ENCODE measurements at places on chromosomes 7 and 10.

GRCh38 chr7:82676777-82677463 is 233.3 kb upstream of the CACNA2D1 start:
- DNase-seq: no peak

- no peak for DNase-seq
These were observed 3.1 kb downstream of the SAR1A start for GRCh38 chr10:70167246-70167645.

- no peak for DNase-seq
These were observed 89.7 kb upstream of the STEAP4 start for GRCh38 chr7:88396295-88396947.

DNA sequence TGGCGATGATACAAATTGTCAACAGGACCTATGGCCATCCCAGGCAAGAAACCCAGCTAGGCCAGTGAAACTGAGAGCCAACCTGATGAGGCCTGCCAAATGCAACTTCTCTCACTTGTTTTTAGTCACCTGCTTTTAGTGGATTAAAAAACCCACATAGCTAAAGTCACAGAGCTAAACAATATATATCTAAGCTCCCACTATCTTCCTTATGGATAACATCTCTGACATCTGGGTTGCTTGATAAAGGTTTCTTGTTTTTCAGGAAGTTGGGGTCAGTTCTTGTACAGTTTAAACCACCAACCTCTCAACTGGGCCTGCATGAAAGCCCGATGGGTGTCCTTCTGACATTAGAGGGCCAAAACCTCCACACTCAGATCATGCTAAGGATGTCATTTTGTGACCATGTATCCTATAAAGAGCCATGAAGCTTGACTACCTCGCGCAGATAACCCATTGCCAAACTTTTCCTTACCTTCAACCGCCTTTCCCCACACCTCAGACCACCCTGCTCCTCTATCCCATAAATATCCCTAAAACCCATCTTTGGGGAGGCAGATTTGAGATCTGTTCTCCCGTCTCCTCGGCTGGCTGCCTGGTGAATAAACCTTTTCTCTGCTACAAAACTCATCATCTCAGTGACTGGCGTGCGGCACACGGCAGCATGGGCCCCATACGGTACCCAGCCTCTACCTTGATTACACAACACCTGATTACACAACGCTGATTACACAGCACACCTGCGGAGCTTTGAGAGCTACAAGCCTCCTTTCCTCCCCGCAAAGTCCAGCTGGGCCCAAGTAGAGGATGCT is 797 bp upstream of the STMP1 start:
- DNase-seq: no peak

DNA sequence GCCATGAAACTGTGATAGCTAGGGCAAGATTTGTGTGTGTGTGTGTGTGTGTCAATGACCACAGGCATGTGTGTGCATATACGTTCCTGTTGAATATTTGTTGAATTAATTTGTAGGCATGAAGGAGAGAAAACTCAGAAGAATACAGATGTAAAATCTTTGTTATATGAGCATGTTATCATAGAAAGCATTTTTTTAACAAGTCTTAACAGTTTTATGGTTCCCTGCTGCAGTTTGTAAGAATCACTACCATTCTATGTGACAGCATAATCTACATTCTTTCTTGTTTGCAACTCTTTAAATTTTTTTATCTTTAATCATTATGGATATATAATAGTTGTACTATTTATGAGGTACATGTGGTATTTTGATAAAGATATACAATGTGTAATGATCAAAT is 130.3 kb downstream of the CD36 start:
- DNase-seq: no peak

DNA sequence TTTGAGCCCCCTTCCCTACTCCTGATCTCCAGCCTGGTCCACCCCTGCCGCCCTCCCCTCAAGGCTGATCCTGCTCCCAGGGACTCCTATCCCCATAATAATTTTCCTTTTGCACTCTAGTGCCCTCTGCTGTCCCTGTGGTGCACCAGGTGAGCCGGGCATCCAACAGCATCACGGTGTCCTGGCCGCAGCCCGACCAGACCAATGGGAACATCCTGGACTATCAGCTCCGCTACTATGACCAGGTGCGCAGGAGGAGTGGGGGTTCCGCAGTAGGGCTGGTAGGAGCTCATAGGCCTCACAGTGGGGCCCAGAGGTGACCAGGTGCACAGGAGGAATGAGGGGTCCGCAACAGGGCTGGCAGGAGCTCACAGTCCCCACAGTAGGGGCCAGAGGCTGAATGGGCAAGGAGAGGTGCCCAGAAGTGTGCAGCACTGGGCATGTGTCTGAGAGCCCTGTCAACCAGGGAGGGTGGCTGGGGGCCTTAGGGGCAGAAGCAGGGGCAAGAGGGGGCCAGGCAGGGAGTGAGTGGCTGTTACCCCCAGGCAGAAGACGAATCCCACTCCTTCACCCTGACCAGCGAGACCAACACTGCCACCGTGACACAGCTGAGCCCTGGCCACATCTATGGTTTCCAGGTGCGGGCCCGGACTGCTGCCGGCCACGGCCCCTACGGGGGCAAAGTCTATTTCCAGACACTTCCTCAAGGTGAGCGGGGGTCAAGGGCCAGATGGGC is 11.7 kb downstream of the EPHB6 start:
- no peak for DNase-seq

GRCh38 chr10:4675808-4676207 is 150.2 kb upstream of the AKR1E2 start:
- DNase-seq: no peak

GRCh38 chr7:157499835-157500153 is 163.0 kb downstream of the DNAJB6 start:
- DNase-seq: no peak

- no peak for DNase-seq
These were observed 742 bp downstream of the LMBR1 start for GRCh38 chr7:156892081-156892800.

DNA sequence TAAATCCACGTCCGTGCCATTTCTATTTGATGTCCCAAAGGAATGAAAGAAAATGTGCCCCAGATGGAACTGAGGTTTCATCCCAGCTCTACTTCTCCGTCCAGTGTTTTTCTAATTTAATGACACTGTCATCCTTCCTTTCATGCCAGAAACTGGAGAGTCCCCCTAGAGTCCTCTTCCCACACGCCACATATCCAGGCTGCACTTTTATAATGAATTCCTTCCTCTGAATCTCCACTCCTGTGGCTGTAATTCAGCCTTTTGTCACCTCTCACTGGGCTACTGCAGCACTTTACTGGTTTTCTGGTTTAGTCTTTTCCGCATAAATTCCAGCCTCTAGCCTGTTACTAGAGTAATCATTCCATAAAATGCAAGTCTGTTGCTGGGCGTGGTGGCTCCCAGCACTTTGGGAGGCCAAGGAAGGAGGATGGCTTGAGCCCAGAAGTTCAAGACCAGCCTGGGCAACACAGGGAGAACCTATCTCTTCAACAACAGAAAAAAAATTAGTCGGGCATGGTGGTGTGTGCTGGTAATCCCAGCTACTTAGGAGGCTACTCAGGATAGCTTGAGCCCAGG is 142.6 kb upstream of the RHEB start:
- no peak for DNase-seq

- no peak for DNase-seq
These were observed 258.1 kb downstream of the TWIST1 start for GRCh38 chr7:18859318-18859717.

GRCh38 chr10:5685764-5686240 is 1.2 kb downstream of the TASOR2 start:
- no peak for DNase-seq

DNA sequence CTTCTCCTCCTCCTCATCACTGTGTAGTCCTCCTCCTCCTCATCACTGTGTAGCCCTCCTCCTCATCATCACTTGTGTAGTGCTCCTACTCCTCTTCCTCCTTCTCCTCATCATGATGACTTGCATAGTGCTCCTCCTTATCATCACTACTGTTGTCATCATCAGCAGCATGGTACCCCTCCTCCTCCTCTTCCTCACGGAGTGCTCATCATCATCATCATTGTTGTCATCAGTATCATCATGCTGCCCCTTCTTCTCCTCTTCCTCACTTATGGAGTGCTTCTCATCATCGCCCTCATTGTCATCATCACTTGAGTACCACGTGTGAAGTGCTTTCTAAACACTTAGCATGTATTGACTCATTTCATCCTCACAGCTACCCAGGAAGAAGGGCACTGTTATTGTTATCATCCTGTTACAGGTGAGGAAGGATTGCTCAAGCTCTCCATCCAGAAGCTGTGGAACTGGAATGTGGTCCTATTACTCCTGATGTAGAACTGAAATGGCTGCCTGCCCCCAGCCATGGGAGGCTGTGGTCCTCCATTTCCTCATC is 122.8 kb upstream of the SHH start:
- DNase-seq: no peak

DNA sequence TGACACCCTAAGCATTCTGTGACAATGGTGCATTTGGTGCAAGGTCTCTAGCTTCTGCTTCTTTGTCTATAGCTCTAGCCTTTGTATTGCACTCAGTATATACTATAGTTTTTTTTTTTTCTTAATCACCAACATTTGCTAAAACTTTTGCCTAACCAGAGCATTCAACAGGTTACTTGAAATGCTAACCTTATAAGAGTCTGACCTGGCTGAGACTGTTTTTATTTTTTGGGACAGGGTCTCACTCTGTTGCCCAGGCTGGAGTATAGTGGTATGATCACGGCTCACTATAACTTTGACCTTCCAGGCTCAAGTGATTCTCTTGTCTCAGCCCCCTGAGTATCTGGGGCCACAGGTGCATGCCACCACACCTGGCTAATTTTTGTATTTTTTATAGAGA is 92.4 kb downstream of the ZNF365 start:
- DNase-seq: no peak

- no peak for DNase-seq
These were observed 89.8 kb upstream of the HPS1 start for GRCh38 chr10:98536551-98536950.

DNA sequence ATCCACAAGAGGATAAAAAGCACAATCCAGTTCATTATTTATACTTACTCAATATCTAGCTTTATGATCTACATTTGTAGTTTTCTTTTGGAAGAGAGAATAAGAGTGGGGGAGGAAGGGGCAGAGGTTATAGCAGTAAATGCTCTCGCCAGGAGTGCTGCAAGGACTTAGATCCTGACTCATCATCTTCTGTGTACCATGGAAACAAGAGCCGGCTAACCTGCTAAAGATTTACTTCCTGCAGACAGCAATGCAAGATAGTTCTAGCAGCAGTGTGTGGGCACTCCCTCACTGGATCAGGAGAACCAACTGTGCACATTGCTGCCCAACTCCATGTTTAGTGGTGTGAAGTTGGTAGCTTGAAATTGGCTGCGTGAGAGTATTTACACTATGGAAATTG is 47.7 kb upstream of the TRIL start:
- no peak for DNase-seq

DNA sequence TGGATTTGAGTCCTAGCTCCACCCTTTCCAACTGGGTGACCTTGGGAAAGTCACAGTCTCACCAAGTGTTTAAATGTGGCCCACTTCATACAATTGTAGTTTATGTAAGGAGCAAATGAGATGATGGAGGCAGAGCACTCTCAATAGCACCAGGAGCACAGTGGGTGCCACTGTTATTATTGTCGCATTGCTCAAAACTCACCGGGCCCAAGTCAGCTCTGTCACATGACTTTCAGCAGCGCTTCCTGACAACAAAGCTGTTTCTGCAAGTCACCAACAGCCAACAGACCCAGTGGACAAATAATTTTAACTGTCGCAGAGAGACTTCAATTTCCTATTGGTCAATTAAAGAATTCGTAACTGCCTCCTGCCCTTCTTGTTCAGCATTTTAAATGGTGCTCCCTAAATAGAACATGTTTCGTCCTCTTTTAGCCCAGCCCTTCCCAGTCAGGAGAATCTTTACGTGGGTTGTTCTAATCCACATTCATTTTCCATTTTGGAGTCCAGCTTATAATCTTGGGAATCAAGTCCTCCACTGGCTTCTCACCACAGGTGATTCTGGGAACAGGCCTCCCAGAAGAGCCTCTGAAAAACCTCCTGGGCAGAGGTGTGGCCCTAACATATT is 415.6 kb upstream of the NPVF start:
- DNase-seq: no peak

DNA sequence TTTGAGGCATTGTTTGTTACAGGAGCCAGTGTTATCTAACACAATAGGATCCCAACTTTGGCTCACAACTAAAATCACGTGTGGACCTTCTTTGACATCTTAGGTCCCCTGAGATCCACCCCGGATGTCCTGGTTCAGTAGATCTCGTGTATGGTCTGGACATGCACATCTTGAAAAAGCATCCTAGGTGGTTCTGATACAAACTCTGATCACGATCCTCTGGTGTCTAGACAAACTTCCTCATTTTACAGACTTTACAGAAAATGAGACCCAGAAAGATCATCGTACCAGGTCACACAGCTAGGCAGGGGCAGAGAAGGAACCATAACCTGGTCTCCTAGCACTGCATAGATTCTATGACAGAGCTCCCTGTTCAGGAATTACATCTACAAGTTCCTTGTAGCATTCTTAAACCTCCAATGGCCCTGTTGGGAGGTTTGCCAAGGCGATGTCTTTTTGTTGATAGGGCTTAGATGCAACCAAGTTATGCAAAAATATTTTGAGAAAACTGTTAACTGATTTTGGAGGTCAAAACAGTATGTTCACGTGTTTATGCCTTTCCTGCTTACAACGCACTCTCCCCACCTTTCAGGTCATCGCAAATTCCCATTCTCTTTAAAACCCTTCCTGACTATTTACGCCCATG is 30.8 kb upstream of the CHST15 start:
- no peak for DNase-seq

DNA sequence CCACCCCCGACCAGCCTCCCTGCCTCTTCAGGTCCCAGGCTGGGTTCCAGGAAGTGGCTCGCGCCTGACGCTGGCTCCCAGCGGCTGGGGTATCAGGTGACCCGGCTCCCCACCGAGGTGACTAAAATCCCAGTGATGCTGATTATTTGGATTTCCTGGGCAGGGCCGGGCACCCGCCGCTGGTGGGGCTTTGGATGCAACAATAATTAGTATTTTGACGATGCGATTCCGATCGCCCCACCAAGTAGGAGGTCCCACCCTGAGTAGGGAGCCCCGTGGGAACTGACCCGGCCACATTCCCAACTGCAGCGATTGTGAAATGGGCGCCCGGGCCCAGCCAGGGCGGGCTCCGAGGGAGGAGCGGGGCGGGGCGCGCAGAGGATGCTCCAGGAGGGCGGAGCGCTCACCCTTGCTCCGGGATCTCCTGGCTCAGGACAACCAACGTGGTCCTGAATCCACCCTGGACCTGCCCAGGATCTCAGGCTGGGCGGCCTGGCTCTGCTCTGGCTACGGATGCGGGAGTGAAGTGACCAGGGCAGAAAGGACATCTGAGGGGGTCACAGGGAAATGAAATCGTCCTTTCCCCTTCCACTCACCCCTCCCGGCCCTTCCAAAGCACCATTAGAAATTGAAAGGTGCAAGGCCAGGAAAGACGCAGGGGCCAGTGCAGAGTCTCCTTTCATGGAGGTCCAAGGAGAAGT is 32.6 kb downstream of the DUSP5 start:
- DNase-seq: no peak

DNA sequence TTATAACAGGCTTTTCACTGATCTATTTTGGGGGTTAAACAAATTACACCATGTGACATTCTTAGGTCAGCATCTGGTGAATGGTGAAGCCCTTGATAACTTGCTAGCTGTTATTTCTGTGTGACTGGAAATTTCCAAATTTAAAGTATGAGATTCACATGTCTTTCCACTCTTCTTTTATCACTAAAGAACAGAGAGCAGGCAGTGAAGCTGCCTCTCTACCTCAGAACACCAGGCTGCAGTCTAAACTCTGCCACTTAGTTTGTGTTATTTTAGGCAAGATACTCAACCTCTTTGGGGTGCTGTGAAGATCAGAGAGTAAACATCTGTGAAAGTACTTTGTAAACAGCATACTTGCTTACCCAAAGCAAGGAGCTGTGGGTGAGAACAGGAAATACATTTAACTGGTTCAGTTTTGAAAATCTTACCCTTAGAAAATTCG is 15.5 kb upstream of the SP4 start:
- no peak for DNase-seq

All from non-pigmented ciliary epithelial cell (primary cell).